RWPE1 (cell line): ENCODE measurements at places on chromosomes 1 and 21.
A peak's percentile ranks its signal among the peaks of the same experiment; 100 is the strongest.

GRCh38 chr1:54379555-54380289, 26.5 kb downstream of the SSBP3 start:
- no peak for DNase-seq

GRCh38 chr1:79982211-79982610, 975.7 kb upstream of the ADGRL4 start:
- DNase-seq, result no peak

- no peak for DNase-seq
Observed at GRCh38 chr21:31711745-31712285, 20.1 kb downstream of the SCAF4 start.

GRCh38 chr1:208007938-208008342, 97.0 kb upstream of the CD34 start:
- DNase-seq, result peak; percentile 39

GRCh38 chr1:206575165-206575893, 36.9 kb downstream of the EIF2D start:
- DNase-seq, result no peak

- no peak for DNase-seq
Observed at GRCh38 chr1:25468033-25468432, 37.3 kb downstream of the MACO1 start.

DNA sequence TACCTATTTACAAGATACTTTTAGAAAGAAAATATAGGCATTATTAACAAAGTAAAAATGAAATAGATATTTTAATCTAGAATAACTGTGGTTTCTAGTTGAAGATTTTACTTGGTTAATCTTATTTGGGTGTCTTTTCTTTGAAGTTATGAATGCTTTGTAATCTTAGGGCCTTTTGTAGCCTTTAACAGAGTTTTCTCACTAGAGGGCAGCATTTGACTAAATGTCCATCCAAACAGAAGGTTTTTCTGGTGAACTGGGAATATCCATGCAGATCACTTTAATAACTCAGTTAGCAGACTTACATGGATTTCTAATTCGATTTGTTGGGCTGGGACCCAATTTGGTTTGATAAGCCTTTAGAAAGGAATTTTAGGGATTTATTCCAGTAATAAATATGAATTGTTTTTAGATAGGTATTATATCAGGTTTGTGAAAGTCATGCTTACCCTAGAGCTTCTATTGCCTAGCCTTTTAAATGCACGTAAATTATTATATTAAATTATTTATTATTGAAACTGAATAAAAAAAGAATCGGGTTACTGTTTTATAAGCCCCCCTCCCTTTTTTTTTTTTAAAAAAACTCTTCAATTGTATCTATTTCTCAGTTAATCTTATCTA, 119.7 kb downstream of the ZNF326 start:
- DNase-seq, result peak; percentile 44

DNA sequence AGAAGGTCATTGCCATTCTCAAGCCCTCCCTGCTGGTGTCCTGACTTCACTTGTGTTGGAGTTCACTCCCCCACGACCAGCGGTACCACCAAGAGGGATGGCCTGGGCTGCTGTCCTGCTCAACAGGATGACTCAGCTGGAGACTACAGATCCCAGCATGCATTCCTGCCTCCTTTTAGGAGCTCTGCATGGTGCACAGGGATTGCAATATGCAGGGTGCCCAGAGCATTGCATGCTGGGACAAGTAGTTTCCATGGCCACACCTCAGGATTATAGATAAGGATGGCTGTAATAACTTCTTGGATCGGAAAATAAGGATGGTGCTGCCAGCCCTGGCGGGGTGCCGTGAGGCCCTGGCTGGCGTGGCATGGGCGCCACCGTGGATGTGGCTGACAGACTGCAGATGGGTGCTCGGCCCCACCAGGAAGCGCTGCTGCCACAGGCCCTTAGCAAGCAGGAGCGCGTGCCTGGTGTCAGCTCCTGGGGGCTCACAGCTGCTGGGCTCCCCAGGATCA, 150.0 kb downstream of the CASZ1 start:
- DNase-seq, result peak; percentile 78

DNA sequence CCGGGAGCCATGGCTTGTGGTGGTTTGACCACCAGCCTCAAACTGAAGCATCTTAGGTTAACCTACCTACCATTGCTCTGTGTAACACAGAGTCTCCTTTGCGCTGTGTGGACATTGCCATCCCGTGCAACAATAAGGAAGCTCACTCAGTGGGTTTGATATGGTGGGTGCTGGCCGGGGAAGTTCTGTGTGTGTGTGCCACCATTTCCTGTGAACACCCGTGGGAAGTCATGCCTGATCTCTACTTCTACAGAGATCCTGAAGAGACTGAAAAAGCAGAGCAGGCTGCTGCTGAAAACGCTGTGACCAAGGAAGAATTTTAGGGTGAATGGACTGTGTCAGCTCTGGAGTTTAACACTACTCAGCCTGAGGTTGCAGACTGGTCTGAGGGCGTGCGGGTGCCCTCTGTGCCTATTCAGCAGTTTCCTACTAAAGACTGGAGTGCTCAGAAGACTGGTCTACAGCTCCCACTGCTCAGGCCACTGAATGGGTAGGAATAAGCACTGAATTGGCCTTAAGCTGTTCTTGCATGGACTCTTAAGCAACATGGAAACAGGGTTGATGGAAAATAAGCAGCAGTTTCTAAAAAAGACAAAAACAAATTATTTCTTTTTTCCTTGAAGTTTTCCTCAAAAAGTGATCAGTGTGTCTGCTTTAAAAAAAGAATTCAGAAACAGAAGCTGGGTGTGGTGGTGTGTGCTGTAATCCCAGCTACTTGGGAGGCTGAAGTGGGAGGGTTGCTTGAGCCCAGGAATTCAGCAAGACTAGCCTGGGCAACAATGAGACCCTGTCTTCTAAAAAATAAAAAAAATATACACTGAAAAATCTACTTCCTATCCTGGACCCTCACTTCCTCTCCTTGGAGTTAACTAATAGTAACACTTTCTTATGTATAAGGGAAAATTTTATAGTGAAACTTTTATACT, 14.6 kb downstream of the CEP350 start:
- DNase-seq, result no peak

GRCh38 chr1:72432645-72433267, 150.4 kb upstream of the NEGR1 start:
- DNase-seq, result no peak

GRCh38 chr1:43548285-43549271, 17.9 kb downstream of the PTPRF start:
- peak; percentile 71 for DNase-seq

DNA sequence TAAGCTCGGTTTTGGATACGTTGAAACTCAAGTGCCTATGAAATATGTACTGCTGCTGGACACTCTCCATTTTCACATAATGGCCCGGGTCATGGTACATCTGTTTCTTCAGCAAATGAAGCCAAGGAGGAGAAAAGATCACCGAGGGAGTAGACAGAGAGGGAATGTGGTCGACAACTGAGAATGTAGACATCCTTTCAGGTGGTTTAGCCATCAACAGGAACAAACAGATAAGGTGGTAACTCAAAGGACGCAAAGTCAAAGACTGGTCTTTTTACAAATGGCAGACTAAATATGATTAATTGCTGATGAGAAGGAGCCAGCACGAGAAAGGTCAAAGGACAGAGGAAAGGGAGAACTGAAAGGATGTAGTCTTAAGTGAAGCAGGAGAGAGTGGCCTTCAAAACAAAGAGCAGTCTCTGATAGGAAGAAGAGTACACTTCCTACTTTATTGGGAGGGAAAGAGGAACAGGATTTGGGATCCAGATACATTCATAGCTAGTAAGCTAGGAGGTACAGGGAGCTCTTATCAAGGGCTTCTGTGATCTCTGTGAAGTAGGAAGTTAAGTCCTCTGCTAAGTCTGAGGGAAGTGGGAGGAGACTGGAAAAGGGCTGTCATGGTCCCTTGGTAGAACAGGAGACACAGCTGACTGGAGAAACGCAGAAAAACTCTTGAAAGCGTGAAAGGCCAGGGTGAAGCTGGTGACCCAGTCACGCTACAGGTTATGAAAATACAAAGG, 28.3 kb downstream of the NUP133 start:
- no peak for DNase-seq

- no peak for DNase-seq
Observed at GRCh38 chr21:14686466-14687267, 140.6 kb upstream of the SAMSN1 start.

GRCh38 chr1:223338811-223339746, 24.9 kb downstream of the SUSD4 start:
- no peak for DNase-seq

DNA sequence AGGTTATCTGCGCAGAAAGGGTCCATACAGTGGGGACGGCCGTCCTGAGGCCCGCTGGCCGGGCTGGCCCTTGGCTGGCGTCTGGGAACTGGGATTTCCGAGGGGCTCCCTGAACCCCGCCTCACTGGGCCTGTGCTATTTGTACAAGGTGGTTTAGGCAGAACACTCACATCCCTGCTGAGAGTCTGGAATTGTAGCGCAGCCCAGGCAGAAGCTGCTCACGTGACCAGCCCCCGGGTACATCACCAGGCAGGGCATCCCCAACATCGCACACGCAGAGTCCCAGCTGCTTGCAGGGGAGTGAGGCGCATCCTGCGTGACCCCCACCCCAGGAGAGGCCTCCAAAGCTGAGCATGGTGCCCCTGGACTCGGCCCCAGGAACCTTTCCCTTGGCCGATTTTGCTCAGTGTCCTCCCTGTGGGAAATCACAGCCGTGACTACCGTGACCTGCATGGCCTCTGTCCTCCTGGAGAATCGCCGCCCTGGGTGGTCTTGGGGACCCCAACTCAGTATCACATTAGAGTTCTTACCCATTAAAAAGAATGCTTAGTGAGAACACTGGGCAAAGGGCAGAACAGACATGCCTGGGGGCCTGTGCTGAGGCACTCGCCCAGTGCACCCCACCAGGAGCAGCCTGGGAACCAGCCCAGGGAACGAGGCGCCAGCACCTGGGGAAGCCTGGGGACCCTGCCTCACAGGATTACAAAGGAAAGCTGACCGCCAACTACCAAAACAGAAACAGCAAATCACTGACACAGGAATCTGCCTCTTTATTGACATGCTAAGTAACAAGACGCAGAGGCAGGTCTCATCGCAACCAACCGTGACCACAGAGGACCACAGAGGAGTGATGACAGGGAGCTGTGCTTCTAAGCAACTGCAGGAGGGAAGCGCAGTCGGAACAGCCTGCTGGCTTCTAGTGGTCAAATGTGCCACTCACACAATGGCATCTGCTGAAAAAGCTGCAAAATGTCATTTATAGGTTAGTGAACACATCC, 33.5 kb downstream of the UBE2G2 start:
- no peak for DNase-seq
